ENCODE measurements at places on chromosomes 4 and X.

- DNase-seq, result no peak
Measured at GRCh38 chr4:168623484-168623883, 126.6 kb downstream of the PALLD start.

- no peak for DNase-seq
Measured at GRCh38 chrX:9903146-9903545, 64.0 kb upstream of the CLDN34 start.

- no peak for DNase-seq
Measured at GRCh38 chr4:141497627-141498026, 138.8 kb upstream of the IL15 start.

- no peak for DNase-seq
Measured at GRCh38 chrX:75273483-75273882, 402 bp upstream of the UPRT start.

- DNase-seq, result no peak
Measured at GRCh38 chrX:5971300-5971699, 257.4 kb downstream of the NLGN4X start.

All from stimulated activated CD4-positive, alpha-beta T cell treated with anti-CD3 and anti-CD28 coated beads, Interleukin-1b, Interleukin-23, amount 100 ng/mL, for 1 hour (primary cell).